Osteoblast (primary cell): ENCODE measurements at places on chromosomes 3 and 15. TPM values are rescaled to one million over a fixed set of nuclear protein-coding genes. Genes with fewer than 3 reads are reported as not detected.

Gene CASR
- total RNA-seq = not detected in 2 replicates

Gene ROBO2
- total RNA-seq = under 0.01 and 0.36 TPM in 2 replicates

Gene UBE2E2
- 49.6 and 59.2 TPM in 2 replicates for total RNA-seq

- DNase-seq = no peak
Observed at GRCh38 chr3:74824366-74824765, 209.9 kb upstream of the CNTN3 start.

- no peak for DNase-seq
Observed at GRCh38 chr3:106302451-106303221, 433.8 kb upstream of the CBLB start.

DNA sequence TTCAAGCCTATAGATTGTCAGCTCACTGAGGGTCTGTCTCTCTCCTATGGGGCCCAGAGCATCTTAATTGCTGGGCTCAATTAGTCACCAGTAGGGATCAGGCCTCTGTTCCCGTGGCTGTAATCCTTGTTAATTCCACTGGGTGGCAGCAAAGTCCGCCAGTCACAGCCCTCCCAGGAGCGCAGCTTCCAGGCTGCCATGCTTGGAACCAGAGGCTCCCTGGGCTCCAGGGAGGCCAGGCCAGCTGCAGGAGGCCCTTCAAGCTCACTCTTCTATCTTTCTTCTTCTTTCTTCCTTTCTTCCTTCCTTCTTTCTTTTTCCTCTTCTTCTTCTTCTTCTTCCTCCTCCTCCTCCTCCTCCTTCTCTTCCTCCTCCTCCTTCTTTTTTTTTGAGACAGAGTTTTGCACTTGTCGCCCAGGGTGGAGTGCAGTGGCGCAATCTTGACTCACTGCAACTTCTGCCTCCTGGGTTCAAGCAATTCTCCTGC, 14.4 kb downstream of the RNU5B-1 start:
- peak; percentile 95 for DNase-seq

DNA sequence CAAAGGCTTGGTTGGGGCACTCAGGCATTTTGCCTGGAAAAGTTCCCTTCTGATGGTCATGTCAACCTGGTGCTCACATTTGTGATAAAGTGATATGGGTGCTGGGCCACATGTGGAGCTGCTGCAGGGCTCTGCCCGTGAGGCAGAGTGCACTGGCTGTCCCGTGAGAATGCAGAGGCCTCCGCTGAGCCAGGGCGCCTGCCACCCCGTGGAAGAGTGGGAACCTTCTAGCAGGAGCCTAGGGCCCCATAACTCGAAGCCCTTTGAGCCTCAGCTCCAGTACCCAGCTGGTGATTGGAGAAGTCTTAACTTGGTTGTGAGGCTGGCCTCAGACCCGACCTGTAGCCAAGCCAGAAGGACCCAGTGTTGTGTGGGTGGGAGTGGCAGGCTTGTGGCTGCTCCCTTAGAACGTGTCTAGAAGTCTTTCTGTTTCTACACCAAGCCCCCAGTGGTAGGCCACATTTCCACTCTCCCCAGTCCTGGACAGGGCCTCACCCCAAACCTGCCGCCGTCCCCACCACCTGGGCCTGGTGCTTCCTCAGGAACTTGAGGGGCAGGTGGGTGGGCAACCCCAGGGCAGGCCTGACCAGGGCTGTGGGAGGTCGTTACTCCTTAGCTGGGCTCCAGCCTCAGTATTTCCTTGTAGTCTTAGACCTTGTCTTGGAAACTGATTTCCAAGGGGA, 19.7 kb downstream of the SEC61A1 start:
- DNase-seq = no peak

GRCh38 chr3:100556673-100557310, 52.6 kb upstream of the ADGRG7 start:
- DNase-seq = peak; percentile 26

DNA sequence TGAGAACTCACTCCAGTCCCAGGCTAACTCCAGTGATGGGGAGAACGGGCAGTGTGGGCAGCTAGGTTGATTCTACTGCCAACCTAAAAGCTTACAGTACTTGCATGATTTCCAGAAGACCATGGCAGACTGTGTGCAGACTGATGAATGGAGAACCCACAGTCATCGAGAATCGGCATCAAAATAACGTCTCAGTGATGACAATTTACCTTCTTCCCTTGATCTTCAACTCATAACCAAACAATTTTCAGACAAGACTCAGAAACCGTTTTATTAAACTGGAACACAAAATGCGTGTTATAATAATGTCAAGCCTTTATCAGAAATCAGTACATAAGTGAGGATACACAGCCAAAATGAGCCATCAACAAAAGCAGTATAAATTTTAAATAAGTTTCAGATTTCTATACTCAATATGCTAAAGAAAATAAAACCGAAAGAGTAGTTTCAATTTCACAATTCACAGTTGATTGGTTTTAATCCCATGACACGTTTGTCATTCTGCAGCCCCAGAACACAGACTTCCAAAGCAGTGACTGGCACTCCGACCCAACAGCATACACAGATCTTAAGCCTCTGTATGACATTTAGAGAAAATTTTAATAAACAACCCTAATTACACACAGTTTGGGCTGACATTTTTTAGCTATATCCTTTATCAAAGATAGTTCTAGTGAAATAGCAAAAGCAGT, 54.5 kb downstream of the ZMAT3 start:
- no peak for DNase-seq

GRCh38 chr15:92361321-92362000, 32.2 kb upstream of the ST8SIA2 start:
- DNase-seq = no peak

DNA sequence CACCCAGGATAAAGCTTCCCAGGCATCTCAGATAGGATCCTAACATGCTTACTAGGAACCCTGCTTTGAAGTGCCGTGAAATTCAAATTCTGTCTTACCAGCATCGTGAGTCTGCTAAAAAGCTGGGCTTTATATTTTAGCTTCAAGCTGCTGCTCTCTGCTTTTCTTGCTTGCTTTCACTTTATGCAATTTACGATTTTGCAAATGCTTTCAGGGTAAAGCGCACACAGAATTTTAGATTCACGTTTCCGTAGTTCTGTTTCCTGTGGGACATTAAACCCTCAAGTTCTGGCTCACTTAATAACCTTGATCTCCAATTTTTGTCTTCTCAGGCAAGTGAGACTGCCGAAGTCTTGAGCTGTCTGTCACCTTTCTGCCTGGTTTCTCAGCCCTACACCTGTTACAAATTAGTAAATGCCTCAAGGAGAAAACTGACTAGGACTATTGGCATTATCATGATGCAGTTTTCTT, 170.5 kb upstream of the TGFBR2 start:
- no peak for DNase-seq

DNA sequence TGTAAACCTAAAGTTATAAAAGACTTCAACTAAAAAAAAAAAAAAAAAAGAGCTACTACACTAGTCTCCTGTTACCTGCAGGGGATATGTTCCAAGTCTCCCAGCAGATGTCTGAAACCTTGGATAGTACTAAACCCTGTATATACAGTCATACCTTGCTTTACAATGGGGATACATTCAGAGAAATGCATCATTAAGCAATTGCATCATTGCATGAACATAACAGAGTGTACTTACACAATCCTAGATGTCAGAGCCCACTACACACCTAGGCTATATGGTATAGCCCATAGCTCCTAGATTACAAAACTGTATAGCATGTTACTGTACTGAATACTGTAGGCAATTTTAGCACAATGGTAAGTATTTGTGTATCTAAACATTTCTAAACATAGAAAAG, 119.1 kb downstream of the GMPS start:
- DNase-seq = no peak

DNA sequence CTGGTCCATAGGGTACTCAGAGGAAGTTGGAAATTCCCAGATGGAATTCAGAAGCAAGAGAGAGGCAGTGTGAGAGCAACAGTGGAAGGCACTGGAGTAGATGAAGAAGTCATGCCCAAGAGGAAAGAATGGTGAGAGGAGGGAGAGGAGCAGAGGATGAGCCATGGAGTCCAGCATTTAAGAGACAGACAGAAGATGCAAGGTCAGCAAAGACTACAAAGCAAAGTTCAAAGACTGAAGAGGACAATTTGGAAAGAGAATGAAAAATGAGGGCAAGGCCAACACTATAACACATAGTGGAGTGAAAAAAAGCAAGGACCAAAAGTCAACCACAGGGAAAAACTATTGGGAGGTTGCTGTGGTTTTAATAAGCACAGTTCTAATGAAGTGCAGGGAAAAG, 178.7 kb downstream of the SSR3 start:
- DNase-seq = no peak

DNA sequence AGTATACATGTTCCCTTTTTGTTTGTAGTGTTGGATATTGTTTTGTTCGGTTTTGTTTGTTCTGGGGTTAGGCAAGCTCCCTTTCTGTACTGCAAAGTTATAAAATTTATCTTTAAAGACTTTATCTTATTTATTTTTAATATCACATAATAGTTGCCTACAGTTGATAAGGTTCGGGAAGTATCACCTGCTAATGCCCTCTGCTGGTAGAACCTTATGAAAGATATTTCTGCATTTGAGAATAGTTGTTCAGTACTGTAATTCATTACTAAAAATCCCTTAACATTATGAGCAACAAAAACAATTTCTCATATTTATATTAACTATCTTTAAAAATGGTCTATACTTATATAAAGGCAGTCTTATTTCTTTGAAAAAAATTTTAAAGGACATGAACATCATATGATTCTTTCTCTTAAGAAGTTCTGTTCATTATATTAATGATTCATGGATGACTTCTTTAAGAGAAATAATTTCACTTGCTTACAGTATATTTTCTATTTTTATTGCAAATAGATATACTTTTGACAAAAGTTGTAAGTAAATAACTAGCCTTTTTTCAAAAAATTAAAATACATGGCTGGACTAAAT, 1126.8 kb downstream of the SI start:
- no peak for DNase-seq

DNA sequence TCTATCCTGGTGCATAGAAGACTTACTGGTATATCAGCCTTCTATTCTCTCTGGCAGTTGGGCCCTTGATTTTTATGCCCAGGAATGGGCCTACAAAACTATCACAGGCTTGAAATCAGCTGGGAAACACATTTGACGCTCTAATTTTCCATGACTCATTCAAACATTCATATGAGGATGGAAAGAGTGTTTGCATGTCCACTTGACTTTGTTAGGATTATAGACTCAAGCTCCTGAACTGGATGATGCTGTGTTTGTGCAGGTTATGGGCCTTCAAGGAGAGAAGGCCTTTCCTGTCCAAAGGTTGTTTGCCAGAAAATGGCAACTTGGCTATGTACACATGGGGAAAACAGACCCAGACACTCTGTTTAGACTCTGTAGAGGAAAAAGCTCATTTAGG, 219.9 kb downstream of the GAP43 start:
- no peak for DNase-seq

- DNase-seq = no peak
Observed at GRCh38 chr3:159813822-159814531, 174.7 kb upstream of the IL12A start.
